ENCODE measurements at places on chromosomes 4 and X.

- no peak for DNase-seq
Measured at GRCh38 chr4:144169211-144169610, 28.7 kb upstream of the GYPA start.

- DNase-seq = no peak
Measured at GRCh38 chr4:74714611-74715130, 79.7 kb downstream of the BTC start.

DNA sequence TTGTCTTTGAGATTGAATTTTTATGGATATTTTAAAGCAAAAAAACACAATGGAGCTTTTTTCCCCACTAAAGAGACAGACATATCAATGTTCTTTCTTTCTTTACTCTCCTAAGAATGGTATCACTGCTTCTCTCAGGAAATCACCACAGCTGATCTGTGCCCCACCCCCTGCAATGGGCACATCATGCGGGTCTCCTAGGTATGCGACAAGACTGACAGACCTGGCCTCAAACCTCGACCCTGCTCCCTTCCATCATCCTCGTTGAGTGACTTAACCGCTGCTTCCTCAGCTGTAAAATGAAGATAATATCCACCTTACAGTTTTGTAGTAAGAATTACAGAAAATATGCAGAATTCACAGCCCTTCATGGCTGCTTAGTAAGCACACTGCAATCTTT, 58.3 kb downstream of the LEF1 start:
- DNase-seq = no peak

- DNase-seq = no peak
Measured at GRCh38 chr4:38560768-38561558, 103.0 kb upstream of the KLF3 start.

GRCh38 chrX:130106071-130106470, 4.2 kb downstream of the ELF4 start:
- no peak for DNase-seq

DNA sequence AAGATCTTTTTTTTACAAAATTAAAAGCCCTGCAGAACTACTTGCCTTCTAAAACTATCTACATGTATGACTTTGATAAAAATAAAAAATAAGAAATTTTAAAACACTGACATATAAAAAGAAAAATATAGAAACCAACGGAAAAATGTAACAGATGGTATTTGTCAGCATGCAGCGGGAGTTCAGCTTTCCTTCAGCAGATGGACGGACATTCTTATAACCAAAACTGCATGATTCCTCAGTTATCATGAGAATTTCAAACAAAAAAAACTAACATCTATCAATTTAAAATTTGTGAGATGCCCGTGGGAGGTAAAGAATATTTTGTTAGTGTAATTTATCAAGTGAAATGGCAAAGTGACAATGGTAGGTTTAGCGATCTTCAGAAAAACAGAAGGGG, 23.2 kb downstream of the RWDD4 start:
- no peak for DNase-seq

Measured in activated CD8-positive, alpha-beta memory T cell treated with anti-CD3 and anti-CD28 coated beads for 4 hours (primary cell).